CD4-positive, CD25-positive, alpha-beta regulatory T cell (primary cell): ENCODE measurements at places on chromosomes 2 and 18. TPM values are rescaled to one million over a fixed set of nuclear protein-coding genes. Genes with fewer than 3 reads are reported as not detected.

- peak; percentile 20 for DNase-seq
These were observed 599 bp downstream of the ADAM23 start for GRCh38 chr2:206443735-206444527.

Gene CYP26B1
- not detected for polyA plus RNA-seq

GRCh38 chr2:240324312-240325015 lies 111.0 kb upstream of the GPC1 start:
- no peak for DNase-seq

DNA sequence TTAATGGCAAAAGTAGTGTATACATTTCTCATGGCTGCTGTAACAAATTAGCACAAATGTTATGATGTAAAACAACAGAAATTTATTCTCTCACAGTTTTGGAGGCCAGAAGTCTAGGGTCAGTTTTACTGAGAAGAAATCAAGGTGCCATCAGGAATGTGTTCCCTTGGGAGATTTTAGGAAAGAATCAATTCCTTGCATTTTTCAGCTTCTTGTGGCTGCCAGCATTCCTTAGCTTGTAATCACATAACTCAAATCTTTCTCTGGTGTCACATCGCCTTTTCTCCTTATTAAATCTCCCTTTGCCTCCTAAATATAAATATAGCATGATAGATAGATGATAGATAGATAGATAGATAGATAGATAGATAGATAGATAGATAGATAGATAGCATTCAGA lies 307.0 kb upstream of the REG3G start:
- DNase-seq, result no peak

DNA sequence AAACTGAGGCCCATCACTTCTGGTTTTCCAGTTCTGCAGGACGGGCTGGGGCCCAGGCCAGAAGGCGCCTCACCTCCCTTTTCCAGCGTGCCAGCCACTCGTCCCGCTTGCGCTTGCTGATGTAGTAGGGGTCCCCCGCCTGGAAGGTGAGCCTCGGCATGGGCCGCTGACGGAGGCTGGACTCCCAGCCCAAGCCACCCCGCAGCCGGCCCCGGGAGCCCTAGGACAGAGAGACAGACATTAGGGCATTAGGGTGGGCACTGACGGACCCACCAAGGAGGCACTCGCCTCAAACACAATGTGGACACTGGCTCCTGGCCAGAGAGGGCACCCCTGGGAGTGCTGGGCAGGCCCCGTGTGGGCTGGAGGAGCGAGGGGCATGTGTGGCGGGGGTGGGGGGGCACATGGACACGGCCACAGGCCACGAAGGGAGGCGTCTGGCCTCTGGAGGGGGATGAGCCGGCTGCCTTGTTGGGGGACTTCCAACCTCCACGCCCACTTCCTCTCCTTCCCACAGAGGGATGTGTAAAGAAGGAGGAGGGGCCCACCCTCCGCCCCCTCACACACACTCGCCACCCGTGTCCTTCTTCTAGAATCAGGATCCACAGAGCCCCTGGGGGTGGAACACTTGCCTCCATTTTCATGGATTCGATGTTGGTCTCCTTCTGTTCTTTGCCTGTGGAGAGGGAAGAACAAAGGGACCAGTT lies 66.7 kb downstream of the DNMT3A start:
- DNase-seq, result peak; percentile 50

DNA sequence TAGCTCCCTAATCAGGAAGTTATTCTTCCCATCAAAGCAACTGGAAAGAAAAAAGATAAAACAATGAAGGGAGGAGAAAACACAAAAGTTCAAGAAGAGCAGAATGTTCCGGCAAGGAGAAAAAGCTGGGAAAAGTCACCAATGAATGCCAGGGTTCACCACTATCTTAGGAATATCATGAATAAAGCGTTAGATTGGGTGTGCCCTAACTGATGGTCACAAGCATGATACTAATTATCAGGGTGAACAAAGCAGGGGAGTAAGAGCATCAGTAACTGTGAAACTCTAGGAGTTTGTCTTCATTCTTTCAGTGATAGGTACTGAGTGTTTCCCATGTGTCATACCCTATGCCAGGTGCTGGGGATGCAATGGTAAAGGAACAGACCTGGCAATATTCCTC lies 115.5 kb downstream of the ABCA12 start:
- no peak for DNase-seq

DNA sequence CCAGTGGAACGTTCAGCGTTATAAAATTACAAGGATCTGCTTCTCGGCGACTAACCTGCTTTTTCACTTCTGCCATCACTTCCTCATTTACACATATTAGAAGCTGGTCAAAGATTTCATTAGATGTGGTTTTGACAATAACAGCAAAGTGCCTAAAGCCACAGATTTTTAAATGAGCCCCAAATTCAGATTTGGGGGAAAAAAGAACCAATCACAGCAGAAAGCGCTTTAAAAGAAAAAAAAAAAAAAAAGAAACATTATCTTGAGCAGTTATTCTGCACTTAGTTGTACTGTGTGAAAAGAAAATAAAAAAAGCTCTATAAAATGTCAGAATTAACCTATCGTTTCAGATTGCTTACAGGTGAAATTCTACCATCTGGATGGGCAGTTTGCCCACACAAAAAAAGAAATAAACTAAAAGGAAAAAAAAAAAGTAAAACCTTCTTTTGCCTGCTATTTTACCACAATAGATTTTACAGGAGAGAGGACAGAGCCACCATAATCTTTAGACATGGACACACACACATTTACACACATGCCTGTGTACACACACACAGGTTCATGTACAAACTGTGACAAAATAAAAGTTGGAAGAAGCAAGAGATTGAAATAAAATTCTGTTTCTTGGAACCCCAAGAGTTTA lies 167.2 kb downstream of the TCF4 start:
- DNase-seq, result no peak

Gene ANKRD30B
- polyA plus RNA-seq, result not detected

- DNase-seq, result no peak
These were observed 3.7 kb upstream of the SOCS6 start for GRCh38 chr18:70284976-70285620.

Gene FAM237A
- polyA plus RNA-seq, result not detected

Gene SIGLEC15
- 0.36 TPM for polyA plus RNA-seq

Gene HIBCH
- polyA plus RNA-seq, result 25.7 TPM

- peak; percentile 79 for DNase-seq
These were observed at the start of gene MGAT4A for GRCh38 chr2:98731041-98731893. Gene MGAT4A, minus strand, starts transcription at chr2:98731132. Its CDS starts 4,800 bp downstream, at chr2:98726332.

DNA sequence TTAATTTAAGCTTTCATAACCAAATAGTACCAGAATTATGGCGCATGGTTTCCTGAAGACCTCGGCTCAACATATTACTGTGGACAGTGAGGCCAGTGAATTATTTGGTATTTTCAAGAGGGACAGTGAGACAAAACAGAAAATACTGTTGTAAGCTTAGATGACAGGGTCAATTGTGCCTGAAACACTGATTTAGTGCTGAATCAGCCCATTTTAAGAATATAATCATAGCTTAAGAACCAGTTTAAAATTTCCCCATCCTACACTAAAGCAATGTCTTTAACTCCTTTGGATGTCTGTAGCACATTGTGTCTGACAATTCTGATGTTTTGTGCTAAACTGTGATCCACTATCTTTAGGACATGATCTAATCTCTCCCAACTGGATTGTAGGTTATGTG lies 4.6 kb downstream of the ITGA6 start:
- DNase-seq, result no peak

Gene CCDC150
- polyA plus RNA-seq, result 0.21 TPM

DNA sequence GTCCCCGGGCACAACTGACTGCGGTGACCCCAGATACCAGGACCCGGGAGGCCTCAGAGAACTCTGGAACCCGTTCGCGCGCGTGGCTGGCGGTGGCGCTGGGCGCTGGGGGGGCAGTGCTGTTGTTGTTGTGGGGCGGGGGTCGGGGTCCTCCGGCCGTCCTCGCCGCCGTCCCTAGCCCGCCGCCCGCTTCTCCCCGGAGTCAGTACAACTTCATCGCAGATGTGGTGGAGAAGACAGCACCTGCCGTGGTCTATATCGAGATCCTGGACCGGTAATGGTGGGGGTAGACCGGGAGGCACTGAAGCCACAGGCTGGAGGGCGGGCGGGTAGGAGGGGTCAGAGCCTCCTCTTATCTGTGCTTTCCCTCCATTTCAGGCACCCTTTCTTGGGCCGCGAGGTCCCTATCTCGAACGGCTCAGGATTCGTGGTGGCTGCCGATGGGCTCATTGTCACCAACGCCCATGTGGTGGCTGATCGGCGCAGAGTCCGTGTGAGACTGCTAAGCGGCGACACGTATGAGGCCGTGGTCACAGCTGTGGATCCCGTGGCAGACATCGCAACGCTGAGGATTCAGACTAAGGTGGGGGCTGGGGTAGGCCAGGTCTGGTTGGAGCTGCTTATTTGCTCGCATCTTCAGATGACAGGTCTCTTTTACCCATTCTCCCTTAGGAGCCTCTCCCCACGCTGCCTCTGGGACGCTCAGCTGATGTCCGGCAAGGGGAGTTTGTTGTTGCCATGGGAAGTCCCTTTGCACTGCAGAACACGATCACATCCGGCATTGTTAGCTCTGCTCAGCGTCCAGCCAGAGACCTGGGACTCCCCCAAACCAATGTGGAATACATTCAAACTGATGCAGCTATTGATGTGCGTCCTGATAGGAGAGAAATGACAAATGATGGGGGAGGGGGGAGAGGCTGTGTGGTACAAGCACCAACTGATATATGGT lies 780 bp downstream of the HTRA2 start:
- DNase-seq, result peak; percentile 34

Gene PXDN
- not detected for polyA plus RNA-seq

DNA sequence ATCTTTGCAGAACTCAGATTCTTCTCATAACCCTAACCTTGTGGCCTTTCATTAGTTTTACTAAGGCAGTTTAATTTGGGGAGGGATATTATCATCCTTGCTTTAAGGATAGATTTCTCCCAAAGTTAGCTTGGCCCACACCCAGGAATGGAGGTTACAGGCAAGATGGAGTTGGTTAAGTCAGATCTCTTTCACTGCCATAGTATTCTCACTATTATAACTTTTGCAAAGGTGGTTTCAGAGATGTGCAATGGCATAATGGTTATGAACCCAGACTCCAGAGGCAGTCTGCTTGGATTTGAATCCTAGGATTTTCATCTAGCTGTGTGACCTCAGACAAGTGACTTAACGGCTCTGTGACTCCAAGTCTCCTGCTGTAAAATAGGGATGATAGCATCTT lies 48.7 kb upstream of the NDUFV2 start:
- no peak for DNase-seq

DNA sequence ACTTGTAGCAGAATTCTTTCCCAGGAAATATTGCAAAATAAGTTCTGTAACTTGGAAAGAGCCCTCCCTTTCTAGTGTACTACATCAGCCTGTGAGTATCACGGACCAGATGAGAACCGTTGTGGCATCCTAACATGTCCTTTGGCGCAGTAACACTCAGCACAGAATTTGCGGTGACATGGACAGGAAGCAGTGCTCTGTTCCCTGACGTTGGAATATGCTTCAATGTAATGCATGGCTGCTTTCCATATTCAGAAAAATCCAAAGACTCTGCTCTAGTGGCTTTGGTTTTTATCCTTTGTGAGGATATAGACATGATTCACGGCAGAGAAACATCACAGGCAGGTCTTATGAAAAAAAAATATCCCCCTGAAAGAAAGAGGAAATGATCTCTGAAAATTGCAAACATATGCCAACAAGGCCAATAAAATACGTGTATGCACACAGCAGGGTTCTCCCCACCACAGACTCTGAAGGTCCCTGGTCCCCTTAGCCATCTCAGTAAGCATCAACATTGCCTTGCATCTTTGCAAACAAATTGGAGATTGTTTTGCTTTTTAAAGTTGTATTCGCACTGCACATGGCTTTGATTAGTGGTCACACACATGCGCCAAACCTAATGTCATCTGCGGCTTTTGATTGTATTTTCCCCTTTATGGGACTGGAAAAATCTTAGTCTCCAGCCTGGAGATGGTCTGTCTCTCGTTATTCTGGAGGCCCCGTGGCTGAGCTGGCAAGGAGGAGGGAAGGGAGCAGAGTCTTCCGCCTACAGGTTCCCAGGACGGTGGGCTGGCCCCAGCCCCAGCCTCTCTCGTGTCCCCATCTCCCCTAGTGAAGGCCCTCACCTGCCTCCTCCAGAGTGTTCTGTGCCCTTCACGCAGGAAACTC lies 122.9 kb downstream of the COPS8 start:
- DNase-seq, result no peak

DNA sequence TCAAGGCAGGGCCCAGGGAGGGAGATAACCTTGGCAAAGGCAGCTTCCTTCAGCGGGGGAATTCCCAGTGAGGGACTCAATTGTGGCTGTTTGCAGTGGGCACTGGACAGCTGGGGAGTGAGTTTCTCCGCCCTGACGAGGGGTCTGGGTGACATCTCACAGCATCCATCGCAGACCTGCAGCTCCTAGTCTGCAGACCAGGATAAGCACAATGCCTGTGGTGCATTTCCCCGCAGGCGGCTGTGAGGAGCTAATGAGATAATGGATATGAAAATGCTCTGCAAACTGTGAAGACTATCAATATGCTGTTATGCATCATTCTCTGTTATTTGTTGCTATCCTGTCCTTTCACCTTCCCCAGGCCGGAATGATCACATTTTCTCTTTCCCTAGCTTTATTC lies 30.0 kb upstream of the CYP1B1 start:
- no peak for DNase-seq

GRCh38 chr2:27370816-27371620 lies 602 bp downstream of the SNX17 start:
- peak; percentile 28 for DNase-seq

Gene METTL21A
- polyA plus RNA-seq, result 22.2 TPM

- no peak for DNase-seq
These were observed 17.9 kb upstream of the NPAS2 start for GRCh38 chr2:100802066-100802465.

GRCh38 chr2:144643537-144644336 lies 123.8 kb upstream of the ZEB2 start:
- no peak for DNase-seq

GRCh38 chr2:14520385-14520945 lies 112.1 kb upstream of the LRATD1 start:
- no peak for DNase-seq
